ENCODE measurements at places on chromosomes 5 and 9.

DNA sequence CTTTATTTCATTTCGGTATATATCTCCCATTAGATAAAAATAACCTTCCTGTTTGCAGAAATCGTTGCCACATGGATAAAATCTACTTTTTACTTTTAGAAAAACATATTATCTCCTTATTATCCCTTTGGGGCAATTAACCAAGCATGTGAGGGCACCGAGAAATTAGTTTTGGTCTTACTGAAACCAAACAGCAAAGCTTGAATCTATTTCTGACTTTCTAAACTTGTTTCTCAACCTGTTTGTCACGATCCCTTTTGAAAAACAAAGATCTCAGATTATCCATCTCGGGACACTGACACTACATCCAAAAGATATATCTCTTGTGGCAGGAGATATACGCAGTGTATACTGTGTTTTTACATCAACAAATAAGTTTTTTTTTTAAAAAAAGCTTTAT, 2.3 kb downstream of the TUT7 start:
- DNase-seq: no peak

DNA sequence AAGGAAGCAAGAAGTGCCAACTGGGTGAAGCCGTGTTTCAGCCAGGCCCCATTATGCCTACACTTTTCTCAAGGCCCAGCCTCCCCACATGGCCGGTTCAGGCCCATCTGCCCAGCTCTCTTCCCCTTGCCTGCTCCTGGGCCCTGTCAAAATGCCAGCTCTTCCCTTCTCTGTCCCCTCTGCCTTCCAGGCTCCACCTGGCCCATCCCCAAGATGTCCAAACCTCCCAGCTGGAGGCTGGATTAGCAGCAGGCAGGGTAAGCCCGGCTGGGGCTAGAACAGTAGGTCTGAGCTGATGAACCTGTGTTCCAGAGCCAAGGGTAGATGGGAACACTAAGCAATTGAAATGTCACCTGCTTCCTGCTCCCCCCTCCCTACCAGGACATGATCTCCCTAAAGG, 64.1 kb upstream of the HSPA9 start:
- DNase-seq: no peak

DNA sequence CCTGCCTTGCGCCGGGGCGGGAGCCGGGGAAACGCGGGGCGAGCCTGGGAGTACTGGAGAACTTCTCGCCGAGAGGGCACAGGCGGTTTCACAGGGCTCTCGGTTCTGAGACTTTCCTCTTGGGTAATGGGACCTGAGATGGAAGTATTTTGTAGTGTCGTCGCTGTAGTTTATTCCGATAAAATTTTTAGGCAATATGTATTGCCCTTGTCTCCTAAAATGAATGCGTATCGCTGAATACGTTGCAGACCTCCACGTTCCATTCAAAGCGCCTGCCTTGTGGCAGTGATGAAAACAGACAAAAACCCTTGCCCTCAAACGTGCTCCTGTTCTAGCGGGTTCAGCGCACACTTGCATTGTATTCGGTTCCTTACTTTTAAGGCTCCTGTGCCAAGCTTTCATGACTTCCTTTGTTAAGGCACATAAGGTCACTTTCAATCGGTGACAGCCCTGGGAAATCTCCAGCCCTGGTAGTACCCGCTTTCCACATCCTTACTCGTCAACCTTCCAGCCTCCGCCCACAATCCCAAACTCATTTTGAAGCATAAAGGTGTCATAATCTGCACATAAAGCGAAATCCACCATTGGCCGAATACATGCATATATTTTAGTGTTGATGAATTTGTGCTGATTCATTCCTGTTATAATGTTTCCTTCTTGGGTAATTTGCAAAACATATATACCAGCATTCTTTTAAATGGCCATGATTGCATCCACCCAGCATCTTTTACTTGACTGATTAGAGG, 694 bp downstream of the RMI1 start:
- DNase-seq: no peak

DNA sequence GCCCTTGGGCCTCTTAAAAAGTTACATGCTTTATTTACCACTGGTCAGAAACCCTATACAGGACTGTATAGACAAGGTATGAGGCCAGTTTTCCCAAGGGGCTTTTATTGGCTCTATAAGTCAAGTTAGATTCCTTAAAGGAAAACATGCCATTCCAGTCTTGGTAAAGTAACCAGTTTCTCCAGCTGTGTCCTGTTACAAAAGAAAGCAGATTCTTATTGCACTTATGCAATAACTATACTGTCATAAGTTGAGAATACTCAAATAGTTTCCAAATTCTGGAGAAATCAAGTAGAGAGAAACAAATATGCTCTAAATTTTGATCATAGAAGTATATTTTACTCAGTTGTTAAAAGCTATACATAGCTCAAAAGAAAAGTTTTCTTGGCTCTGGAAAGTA, 47.2 kb downstream of the PTGS1 start:
- no peak for DNase-seq

DNA sequence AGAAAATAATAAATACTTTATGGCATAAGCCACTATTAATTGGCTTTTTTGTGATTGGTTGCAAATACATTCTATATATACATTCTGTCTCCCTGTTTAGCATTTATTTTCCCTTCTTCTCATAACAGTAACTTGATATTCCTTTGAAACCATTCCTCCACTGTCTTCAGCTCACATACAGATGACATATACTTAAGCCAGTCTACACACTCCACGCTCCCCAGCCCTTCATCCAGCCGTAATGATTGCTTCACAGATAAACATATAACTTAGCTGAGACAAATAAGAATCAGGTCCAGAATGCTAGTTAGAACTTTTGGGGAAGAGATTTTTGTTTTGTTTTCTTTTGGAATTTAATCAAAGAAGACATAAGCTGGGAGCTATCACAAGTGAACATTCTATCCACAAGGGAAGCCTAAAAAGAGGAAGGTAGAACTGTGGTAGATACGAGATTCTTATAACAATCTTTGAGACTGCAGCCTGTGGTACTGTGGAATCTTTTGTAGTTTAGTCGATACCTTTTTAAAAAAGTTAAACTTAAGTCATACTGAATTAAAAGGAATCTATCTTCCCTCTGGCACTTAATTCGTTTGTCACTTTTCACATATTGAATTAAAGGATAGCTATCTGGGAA, 365.1 kb upstream of the PRR16 start:
- DNase-seq: no peak

GRCh38 chr5:101811466-101811865, 484.6 kb downstream of the SLCO4C1 start:
- no peak for DNase-seq

- no peak for DNase-seq
Measured at GRCh38 chr5:111228520-111229220, 4.5 kb downstream of the CAMK4 start.

DNA sequence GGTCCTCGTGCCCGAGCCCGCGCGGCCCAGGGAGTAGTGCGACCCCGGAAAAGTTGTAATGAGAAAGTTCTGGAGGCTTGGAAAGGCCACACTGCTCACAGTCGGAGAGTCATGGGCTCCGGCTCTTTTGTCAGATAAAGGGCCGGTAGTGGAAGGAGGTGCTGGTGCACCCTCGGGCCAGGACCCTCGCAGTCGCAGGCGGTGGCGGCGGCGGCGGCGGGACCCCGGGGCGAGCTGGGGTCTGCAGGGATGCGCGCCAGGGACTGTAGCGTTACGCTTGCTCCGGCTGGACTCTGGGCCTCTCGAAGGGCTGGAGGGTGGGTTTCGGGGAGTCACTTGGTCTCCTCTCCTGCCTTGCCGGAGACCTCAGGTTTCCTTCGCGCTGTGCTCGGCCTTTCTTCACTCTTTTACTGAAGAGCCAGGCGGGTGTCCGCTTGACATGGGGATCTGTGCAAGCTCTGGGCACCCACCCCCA, 1.5 kb downstream of the RORB start:
- no peak for DNase-seq

GRCh38 chr5:141941779-141942178, 16.2 kb downstream of the PCDH12 start:
- no peak for DNase-seq

GRCh38 chr9:100591639-100592412, 13.9 kb downstream of the CAVIN4 start:
- DNase-seq: no peak

DNA sequence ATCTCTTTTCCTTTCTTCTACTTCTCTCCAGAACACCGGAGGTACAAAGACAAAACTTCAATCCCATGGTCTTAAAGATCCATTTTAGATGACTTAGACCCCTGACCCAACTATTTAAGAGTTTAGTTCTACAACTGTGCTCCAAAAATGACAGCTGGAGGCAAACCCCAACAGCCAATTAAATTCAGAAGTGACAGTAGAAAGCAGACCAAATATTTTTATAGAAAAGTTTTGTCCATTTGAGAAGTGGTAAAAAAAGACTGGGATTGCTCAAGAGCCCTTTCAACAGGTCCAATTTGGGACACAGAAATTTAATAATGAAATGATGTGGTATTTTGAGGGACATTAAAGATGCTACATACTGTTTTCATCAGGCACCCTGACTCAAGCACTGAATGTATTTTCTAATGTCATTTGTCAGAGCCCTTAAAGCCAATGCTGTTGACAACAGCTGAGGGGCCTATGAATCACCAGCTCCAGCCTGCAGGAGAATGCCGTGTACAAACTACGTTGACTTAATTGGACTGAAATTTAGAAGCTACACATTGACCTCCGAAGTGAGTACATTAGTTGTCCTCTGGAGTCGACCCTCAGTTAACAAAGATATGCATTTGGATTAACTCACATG, 147.5 kb upstream of the PIK3R1 start:
- no peak for DNase-seq

- DNase-seq: no peak
Measured at GRCh38 chr5:112084149-112084548, 327.2 kb upstream of the NREP start.

GRCh38 chr9:97459326-97459725, 42.1 kb upstream of the TMOD1 start:
- DNase-seq: no peak

GRCh38 chr5:141476132-141476911, 556 bp downstream of the PCDHGC3 start:
- DNase-seq: no peak

DNA sequence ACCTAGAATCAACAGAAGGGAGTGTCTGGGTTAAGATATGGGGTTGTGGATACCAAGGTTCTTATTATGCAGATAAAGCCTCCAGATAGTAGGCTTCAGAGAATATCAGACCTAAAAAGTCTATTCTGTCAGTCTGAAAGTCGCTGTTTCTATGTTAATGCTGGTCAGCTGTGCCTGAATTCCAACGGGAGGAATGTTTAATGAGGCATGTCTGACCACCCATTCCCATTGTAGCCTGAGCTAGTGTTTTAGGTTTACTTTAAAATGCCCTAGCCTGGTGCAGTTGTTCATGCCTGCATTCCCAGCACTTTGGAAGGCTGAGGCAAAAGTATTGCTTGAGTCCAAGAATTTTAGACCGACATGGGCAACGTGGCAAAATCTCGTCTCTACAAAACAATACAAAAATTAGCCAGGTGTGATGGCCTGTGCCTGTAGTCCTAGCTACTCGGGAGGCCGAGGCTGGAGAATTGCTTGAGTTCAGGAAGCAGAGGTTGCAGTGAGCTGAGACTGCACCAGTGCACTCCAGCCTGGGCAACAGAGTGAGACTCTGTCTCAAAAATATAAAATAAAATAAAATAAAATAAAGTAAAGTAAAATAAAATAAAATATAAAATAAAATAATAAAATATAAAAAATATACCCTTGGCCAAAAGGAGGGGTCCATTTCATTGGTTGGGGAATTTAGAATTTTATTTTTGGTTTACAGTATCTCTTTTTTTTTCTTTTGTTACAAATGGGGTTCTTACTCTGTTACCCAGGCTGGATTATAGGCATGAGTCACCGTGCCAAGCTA, 7.8 kb upstream of the SOX30 start:
- DNase-seq: no peak

DNA sequence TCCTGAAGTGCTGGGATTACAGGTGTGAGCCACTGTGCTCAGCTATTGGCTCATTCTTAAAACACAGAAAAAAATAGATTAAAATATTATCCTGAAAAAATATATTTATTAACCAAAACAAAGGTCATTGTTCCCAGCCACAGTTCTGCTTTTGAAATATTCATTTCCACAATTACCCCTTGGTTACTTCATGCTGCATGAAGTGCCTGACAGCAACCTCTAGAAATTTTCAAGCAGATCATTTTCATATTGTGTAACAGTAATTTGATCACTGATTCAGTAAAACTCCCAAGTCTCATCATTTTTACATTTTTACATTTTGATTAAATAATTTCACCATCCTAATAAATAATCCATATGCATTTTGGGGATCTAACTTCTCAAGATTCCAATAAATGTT, 18.8 kb upstream of the GNAQ start:
- DNase-seq: no peak

DNA sequence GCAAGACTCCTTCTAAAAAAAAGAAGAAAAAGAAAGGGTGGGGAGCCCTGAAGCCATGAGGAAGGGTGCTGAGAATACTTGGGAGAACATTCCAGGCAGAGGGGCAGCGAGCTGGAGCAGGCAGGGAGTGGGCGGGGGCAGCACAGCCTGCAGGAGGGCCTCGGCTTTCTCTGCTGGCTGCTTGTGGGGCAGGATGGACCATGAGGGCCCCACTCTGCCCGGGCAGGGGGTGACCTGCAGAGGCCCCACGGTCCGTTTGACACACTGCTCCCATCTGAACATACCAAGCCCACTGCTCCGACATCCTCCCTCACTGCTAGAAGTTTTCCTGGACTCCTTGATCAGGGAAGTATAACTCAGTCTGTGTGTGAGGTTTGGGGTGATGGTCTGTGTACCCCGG, 11.7 kb upstream of the NUP214 start:
- DNase-seq: no peak

- DNase-seq: no peak
Measured at GRCh38 chr5:176816043-176816745, 5.8 kb downstream of the UNC5A start.

GRCh38 chr9:133989625-133990365, 2.3 kb downstream of the VAV2 start:
- DNase-seq: no peak

- no peak for DNase-seq
Measured at GRCh38 chr5:176844281-176844680, 33.9 kb downstream of the UNC5A start.

GRCh38 chr9:136136127-136136925, 17.7 kb upstream of the TMEM250 start:
- no peak for DNase-seq

GRCh38 chr9:113954591-113954990, 78.5 kb downstream of the ZNF618 start:
- no peak for DNase-seq

GRCh38 chr9:72363236-72363635, 1.8 kb downstream of the ZFAND5 start:
- DNase-seq: no peak

DNA sequence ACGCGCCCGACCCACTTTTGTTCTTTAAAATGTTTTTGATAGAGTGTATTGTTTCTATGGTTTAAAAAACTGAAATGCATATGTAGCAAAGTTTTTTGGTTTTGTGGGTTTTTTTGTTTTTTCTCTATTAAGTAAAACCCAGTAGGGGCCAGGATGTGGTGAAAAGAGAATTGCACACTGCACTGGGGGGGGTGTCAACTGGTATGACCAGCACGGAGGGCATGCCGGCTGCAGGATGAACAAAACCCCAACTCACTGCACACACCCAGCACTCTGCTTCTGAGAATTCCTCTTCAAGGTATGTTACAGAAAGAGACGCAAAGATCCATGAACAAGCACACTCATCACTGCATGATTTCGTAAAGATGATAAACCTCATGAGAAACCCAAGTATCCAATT, 75.0 kb downstream of the STK10 start:
- peak; percentile 26 for DNase-seq

All from stimulated activated CD8-positive, alpha-beta memory T cell treated with anti-CD3 and anti-CD28 coated beads, Interleukin-15, amount 100 ng/mL, for 24 hours (primary cell).